ENCODE measurements at places on chromosomes 13 and 19.

DNA sequence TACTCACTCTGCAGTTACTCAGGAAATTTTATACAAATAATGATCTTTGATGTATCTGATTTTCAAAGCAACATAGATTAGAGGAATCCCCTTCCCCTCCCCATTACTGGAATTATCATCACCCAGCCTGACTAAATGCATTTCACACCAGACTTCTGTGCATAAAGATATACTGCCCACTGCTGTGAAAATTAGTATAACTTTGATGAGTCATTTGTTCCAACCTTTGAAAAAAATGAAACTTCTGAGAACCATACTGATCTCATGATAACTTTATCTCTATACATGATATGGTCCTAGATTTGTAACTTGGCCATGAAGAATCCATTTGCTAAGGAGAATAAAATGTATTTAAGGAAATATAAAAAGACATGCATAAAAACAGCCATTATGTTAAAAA, 63.9 kb downstream of the GPC6 start:
- DNase-seq, result no peak

DNA sequence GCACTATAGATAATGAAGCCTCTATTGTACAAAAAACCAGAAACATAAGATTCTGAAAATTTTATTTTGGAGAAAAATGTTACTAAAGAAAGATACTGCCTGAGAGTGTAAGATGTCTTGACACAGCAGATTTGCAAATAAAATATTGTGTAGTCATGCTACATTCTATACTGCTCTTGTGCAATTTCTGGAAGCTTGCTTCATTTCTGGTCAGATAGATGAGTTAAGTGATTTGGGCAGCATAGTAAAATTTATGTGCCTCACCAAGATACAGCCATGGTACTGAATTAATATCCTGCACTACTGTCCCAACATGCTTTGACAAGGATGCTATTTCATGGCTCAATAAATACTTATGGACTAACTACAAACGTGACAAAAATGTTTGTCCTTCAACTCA, 55.1 kb upstream of the STARD13 start:
- no peak for DNase-seq

GRCh38 chr19:16726916-16727315, 7.3 kb downstream of the NWD1 start:
- no peak for DNase-seq

- no peak for DNase-seq
These were observed 20.4 kb downstream of the ZNF708 start for GRCh38 chr19:21308773-21309172.

GRCh38 chr13:52793515-52794061, 54.0 kb upstream of the CNMD start:
- DNase-seq, result no peak

DNA sequence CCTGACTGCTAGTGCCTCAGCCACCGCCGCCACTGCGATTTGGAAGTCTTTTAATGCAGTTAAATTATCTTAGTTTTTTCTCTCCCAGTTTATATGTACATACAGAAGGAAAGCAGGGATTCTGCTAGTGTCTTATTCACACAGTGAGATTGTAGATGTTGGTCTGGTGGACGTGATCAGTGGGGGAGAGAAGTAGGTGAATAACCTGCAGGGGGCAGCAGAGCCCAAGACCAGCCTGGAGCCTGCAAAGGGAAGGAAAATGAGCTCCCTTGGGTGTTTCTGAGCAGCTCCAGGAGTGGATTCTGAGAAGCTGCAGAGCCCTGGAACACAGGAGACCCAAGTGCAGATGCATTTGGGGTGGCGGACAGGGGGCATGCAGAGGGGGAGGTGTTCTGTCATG, 26.3 kb downstream of the ZNF844 start:
- peak; percentile 47 for DNase-seq

- no peak for DNase-seq
These were observed 426.1 kb upstream of the KLF12 start for GRCh38 chr13:74560325-74560724.

GRCh38 chr13:109401307-109401706, 385.1 kb downstream of the IRS2 start:
- DNase-seq, result no peak

- DNase-seq, result no peak
These were observed 17.7 kb downstream of the INTS6 start for GRCh38 chr13:51435002-51435578.

DNA sequence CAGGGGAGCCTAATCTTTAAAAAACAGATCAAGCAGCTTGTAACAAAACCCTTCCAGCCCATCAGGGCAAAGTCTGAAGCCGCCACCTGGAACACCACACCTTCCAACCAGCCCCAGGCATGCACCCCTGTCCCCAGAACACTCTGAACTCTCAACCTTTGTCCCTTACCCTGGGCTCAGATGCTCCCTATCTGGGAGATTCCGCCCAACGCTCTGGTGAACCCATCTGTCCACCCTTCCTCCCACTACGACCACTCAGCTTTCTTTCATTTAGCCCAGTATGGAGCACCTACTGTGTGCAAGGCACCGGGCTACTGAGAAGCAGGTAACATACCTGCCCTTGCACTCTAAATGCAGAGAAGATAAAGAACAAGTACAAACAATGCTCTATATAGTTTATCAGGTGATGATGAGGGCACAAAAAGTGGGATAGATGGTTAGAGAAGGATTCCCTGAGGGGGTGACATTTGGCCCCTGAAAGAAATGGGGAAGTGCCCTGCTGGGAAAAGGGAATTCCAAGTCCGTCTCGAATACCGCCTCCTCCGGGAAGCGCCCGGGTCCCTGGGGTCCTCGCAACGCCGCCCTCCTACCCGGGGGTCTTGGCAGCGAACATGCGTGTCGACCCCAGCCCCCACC, 629 bp downstream of the PEPD start:
- no peak for DNase-seq

DNA sequence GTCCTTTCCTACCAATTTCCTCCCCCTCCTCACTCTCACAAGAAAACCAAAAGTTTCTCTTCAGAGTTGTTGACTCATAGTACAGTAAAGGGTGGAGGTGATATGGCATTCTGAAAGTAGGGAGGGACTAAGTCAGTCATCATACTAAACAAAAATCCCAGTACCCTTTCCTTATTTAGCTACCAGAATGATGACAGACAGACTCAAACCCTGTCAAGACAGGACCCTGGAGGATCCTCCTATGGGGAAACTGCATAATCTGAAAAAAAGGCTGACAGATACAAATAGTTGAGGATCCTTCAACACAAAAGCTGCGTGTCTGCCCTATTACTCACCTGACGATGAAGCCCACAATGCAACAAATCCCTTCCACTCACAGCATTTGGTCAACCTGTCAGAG, 55.5 kb downstream of the CYSLTR2 start:
- no peak for DNase-seq

GRCh38 chr13:76992548-76993001, 694 bp downstream of the CLN5 start:
- DNase-seq, result no peak

DNA sequence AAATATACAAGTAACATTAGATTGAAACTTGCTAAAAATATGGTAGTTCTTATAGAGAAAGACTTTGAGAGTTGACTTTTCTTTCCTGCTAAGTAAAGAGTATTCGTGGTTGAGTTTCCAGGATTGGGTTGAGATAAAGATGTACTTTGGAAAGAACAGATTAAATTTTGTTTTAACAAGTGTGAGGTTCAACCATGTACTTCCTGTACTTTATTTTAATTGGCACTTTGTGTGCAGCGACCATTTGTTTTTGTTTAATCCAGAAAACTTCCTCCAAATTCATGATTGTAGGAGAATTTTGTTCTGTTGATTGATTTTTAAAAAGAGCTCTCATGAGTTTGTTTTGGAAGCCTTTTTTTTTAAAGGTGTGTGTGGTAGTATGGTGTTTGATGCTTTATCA, 46.9 kb downstream of the PAN3 start:
- no peak for DNase-seq

- no peak for DNase-seq
These were observed 122.0 kb downstream of the OLFM4 start for GRCh38 chr13:53150568-53150967.

- DNase-seq, result no peak
These were observed 1262.4 kb upstream of the PCDH20 start for GRCh38 chr13:62678039-62678438.

- no peak for DNase-seq
These were observed 59.3 kb downstream of the PEPD start for GRCh38 chr19:33462112-33462791.

- DNase-seq, result no peak
These were observed 5.3 kb upstream of the HCN2 start for GRCh38 chr19:584240-585001.

GRCh38 chr19:50607874-50608785, 31.6 kb downstream of the SYT3 start:
- DNase-seq, result no peak

- no peak for DNase-seq
These were observed 3.5 kb downstream of the C19orf67 start for GRCh38 chr19:14081797-14082674.

- no peak for DNase-seq
These were observed 11.5 kb downstream of the MARK4 start for GRCh38 chr19:45262570-45262969.

DNA sequence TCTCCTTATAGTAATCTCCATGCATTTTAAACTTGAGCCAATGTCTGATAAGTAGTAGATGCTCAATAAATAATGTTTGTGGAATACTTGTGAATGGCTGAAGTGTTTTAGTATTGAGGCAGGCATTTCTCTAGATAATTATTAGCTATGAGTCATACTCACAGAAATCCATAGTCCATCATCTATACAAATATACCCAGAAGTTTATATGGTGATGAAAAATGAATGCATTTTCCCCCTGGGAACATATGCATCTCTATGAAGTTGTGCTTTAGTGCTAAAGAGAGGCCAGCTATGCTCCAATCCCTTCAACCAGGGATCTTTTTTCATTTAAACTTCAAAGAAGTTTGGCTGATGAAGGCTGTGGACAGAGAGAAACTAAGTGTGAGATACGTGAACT, 17.2 kb downstream of the MBNL2 start:
- no peak for DNase-seq

DNA sequence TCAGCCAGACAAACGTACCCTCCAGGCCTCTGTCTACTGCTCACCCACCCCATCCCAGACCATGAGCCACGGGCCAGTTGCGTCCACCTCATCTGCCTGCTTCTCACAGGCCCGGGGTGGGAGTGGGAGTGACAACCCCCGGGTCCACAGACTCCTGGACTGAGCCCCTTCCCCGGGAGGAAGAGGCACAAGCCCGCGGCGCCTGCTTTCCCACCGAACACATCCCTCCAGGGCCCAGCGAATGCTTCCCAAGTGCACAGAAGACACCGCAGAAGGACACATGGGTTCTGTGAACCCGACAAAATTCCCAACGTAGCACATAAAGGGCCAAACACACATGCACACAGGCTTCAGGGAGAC, 18.0 kb upstream of the PLPP2 start:
- no peak for DNase-seq

GRCh38 chr19:17790059-17790780, 4.7 kb upstream of the B3GNT3 start:
- no peak for DNase-seq

- DNase-seq, result no peak
These were observed 16.1 kb downstream of the ZNF506 start for GRCh38 chr19:19805480-19805879.

DNA sequence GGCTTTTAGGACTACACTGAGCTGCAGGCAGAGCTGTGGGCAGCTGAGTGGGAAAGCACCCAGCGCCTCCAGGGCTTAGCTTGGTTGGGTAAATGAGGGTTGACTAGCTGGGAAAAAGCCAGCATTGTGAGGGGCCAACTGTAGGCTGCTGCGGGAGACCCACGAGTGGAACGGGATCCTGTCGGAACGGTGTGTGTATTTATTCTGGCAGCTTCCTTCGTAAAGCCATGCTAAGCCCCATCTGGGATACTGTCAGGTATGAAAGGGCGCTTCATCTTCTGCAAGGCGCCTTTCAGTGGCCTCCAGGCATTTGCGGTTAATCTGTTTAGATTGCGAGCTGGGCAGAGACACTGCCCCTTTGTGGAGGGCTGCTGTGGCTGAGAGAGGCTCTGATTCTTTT, 39.5 kb upstream of the CNMD start:
- DNase-seq, result no peak

DNA sequence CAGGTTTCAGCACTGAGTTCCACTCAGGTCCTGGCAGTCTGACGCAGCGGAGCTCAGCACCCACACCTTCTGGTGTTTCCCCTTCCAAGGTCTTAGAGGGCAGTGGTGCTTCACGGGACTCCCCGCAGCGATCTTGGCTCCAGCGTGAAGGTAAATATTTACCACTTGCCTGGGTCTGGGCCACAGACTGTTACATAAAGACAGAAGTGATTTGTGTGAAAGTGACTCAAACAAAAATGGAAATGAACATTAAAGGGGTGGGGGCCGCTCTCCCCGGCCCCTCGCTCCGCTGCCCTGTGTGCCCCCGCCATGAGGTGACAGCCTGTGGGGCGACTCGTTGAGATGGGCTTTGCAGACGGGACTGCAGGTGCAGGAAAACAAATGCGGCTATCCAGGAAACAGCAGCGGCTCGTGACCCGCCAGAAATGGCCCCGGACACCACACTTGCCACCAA, 55.0 kb downstream of the GGACT start:
- no peak for DNase-seq

DNA sequence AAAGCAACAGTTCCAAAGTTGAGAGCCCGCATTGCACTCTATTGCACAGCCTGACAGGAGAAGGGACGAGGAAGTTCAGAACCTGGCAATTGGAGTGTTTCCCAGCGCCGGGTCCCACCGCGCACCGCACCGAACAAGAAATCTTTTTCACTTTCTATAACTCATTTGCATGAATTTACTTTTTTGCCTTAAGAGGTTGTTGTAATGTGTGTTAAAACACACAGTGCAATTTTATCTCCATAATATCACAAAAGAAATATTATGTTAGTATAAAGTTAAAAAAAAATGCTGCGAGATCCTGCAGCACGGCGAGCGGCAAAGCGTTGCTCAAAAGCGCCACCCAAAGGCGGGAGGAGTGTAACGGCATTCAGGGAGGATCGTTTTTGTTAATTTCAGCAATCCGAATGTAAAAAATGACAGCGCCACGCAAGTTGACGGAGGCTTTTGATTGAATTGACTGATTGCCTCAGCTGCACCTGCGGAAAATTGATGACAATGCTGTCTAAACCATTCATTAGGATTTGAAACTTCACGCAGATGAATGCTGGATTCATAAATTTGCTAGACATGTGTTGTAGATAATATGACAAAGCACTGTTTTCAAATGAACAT, 303.6 kb upstream of the ZNF507 start:
- DNase-seq, result no peak

GRCh38 chr13:95239283-95239682, 62.0 kb downstream of the ABCC4 start:
- no peak for DNase-seq

- DNase-seq, result no peak
These were observed 58.2 kb upstream of the RXFP2 start for GRCh38 chr13:31681133-31681532.

DNA sequence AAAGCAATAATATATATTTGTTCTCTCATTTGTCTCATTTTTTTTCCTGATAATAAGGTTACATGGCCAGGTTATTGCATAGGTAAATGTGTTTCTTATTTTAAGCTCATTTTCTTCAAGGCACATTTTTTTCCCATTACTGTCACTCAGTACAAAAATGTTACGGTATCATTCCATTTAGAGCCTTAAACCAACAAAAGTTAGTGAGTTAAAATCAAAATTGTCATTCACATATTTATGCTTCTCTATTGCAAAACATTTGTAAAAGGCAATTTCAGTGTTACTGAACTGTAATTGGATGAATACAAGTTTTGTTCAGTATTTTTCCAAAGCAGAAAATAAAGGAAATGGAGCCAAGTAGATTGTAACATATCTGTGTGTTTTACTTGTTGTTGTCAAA, 117.6 kb upstream of the MAB21L1 start:
- DNase-seq, result no peak

All from stimulated activated CD4-positive, alpha-beta T cell treated with anti-CD3 and anti-CD28 coated beads, Interleukin-1b, Interleukin-23, amount 100 ng/mL, for 1 hour (primary cell).